ENCODE measurements at places on chromosomes 1 and 21. TPM values are rescaled to one million over a fixed set of nuclear protein-coding genes. Genes with fewer than 3 reads are reported as not detected.

The FTCD gene
- polyA plus RNA-seq = not detected

The CD5L gene
- not detected for polyA plus RNA-seq

The RABGAP1L gene
- polyA plus RNA-seq = 19.9 TPM

The TAS1R3 gene
- 0.08 TPM for polyA plus RNA-seq

The FMN2 gene
- polyA plus RNA-seq = not detected
